Ovary (tissue), 10 donors: ENCODE measurements at places on chromosomes 3 and 15.
A peak's percentile ranks its signal among the peaks of the same experiment; 100 is the strongest.

GRCh38 chr3:182710557-182711157 lies 82.6 kb upstream of the ATP11B start:
- DNase-seq = no peak

GRCh38 chr3:89300981-89301380 lies 193.6 kb downstream of the EPHA3 start:
- DNase-seq = no peak

DNA sequence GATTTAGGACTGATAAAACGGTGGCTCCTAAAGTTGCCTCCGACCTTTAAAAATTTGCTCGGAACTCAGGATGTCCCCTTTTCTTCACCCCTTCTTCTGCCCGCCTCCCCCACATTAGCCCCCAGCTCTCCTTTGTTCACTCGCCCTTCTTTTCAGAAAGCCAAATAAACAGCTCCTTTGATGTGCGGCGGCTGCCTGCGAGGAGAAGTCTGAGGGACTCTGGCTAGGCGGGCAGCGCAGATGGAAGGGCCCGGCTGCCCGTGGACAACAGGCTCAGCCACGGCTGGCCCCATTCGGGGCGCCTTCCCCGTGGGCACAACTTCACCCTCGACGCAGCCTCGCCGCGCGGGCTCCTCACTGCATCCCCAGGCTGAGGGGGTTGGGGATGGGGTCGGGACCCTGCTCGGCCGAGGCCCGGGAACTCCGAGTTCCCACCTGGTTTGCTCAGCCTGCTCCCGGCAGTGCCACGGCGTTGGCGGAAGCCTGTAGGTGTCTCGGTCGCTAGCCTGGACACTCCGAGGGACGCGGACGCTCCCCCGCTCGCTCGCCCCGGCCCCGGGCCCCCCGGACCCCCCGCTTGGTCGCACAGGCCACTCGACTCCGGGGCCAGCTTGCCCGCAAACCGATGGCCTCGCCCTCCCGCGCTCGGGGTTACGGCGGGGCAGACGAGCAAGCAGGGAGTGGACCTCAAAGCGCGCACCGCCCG lies 897 bp upstream of the TLE3 start:
- peak; percentile 75 for DNase-seq

DNA sequence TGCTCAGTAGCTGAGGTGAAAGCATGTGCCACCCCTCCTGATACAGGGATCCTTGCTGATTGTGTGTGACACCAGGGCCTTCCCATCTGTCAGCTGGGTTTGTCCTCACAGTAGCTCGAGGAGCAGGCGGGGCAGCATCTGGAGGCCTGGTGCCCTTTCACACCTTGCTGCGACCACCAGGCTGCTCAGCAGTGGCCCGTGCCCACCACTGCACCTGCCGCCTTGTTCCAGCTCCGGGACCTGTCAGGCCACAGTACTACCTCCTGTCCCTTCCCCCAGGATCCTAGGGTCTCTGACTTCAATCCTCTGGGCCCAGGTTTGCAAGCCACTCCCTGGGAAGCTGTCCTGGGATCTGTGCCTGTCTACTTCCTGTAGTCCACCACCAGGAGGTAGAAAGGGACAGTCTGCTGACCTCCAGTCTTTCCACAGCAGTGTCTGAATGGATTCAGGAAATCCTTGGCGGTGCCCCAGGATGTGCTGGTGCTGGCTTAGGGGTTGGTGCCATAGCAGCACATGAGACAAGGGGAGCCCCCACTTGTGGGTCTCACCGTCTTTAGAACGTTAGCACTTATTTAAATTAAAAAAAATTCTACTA lies 27.5 kb downstream of the APBA2 start:
- no peak for DNase-seq

DNA sequence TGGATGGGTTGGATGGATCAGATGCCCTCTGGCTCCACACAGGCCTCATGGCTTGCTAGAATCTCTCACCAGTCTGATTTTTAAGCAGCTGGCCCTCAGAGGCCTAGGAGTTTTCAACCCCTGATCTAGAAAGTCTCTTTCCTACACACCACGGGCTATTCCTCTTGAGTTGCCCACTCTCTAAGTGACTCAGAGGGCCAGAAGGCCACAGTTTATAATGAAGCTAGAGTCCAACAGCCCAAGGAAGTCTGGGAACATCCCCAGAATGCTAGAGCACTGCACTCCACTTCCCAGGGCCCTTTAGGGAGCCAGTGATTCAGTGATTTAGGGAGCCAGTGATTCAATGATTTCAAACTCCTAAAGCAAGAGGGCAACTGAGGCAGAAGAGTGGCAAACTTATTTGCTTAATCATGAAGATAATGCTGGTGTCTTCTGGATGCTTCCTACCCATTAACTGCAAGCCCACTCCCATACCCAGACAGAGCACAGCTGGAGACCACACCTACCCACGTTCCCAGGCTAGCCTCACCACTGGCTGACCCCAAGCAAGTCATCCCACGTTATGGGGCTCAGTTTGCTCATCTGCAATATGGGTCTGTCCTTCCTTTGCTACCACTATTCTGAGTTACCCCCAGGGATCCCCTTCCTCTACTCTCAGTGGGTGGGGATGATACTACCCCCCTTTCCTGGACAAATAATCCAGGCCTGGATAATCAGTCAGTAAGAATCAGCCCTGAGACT lies 36.7 kb downstream of the ABTB1 start:
- no peak for DNase-seq

- no peak for DNase-seq
Observed at GRCh38 chr3:89270201-89270600, 162.8 kb downstream of the EPHA3 start.

DNA sequence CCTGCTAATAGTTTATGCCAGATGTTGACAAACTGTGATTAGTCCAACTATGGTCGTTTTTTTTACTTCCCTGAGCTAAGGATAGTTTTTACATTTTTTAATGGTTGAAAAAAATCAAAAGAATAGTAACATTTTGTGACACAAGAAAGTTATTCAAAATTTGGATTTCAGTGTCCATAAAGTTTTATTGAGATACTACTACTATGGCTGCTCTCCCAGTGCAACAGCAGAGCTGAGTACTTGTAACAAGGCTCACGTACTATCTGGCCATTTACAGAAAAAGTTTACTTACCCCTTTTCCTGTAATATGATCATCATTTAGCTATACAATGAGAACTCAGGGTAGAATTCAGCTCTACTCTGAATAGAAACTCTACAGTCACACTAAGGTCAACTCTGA lies 11.5 kb upstream of the TMEM62 start:
- no peak for DNase-seq

GRCh38 chr3:182115328-182116015 lies 403.7 kb downstream of the SOX2 start:
- no peak for DNase-seq

GRCh38 chr15:25177955-25178801 lies 223.4 kb downstream of the SNRPN start:
- DNase-seq = peak; percentile 13

DNA sequence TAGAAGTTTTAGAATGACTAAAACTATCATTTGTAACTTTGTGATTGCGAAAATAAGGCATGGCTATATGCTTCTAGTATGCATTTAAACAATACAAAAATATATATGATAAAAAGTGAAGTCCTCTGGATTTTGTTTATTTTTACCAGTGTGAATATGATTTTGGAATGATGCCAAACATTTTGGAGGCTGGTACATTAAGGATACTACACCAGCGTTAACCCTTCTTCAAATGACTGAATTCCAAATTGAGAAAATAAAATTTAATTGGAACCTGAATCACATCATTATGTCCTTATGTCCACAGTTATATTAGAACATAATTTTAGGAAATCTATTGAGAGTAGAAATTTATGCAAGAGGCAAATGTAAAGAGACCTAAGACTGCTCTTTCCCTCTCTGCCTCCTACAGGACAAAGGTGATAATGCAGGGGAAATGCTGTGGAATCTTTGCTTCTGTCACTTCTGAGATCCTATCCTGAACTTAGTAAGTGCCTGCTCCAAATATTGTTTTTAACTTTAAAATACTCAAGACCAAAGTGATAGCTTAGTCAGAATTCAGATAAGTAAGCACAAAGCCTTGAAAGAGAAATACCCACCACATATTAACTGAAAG lies 121.1 kb upstream of the NANOGP8 start:
- no peak for DNase-seq

DNA sequence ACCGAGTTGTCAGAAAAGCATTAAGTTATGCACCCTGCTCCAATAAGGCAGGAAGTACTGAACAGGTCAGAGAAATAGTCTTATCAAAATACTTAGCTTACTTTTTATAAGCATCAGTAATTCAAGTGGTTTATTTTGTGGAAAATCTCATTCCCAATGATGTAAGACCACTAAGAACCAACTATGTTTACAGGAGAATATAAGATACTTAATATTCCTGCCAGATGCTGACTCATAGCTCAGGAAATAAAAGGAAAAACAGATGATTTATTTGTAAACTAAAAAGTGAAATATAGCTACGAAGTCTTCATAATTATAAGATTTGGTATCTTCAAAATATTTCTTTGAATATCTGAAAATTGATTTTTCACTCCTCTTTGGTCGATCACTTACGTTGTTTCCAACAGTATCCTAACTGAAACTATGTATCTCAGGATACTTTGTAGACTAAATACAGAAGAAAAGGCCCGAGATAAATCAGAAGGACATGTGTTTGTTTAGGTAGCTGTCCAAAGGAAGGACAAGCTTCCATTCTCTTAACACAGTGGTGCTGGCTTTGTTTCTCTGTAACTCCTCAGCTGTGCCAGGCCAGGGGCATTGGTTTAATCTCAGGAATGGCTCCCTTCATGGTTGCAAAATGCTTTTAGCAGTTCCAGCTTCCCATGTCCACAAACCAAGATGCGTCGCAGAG lies 295.8 kb downstream of the GBE1 start:
- DNase-seq = no peak

DNA sequence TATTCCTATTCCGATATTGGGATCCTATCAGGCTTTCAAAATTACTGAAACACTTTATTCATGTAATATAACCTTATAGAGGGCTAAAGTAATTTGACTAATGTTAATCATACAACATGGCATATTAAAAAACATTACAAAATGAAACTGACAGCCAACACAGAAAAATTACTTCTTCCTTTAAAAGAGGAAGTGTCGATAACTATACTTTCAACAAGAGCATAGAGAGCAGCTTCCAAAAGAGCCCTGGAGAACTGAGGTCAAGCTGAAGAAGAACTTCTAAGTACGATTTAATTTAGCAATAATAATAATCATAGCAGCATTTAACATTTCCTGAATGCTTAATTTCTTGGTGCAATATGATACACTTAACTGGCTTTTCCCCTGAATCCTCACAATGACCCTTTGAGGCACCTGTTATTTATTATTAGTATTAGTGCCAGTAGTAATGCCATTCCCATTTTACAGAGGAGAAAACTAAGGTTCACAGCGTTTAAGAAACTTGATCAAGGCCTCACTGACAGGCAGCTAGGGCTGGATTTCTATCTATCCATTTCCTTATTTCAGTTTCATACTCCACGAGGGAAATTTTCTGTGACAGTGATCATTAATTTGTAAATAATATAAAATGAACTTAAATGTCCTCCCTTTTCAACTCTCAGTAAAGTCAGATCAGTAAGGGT lies 181.6 kb downstream of the CFAP20DC start:
- no peak for DNase-seq

DNA sequence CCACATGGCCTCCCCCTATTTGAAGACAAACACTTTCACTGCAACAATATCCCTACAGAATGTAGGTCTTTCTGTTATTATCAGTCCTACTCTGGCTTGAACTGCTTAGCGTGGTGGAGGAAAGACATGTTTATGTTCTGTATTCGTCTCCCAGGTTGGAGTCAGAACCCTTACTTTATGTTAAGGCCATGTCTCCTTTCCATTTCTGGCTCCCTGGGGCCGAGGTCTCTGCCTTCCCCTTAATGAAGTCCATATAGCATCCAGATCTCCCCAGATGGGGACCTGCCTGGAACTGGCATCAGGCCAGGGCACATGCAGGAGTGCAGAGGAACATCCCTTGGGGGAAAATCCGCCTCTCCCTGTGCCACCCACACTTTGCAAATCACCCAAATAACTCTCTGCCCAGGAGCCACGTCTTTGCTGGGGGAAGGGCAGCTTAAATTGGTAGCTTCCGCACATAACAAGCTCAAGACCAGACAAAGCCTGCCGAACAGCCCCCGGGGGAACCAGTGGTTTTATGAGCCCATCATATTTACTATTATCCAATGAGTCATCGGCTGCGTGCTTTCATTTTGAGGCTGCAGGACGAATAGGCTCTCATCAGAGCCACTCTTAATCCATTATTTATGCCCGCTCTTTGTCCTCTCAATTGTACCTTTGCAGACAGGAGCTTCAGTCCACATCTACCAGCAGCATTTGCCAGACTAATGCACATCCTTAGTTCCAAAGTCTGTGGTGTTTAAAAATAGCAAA lies 237.0 kb downstream of the UACA start:
- DNase-seq = no peak

DNA sequence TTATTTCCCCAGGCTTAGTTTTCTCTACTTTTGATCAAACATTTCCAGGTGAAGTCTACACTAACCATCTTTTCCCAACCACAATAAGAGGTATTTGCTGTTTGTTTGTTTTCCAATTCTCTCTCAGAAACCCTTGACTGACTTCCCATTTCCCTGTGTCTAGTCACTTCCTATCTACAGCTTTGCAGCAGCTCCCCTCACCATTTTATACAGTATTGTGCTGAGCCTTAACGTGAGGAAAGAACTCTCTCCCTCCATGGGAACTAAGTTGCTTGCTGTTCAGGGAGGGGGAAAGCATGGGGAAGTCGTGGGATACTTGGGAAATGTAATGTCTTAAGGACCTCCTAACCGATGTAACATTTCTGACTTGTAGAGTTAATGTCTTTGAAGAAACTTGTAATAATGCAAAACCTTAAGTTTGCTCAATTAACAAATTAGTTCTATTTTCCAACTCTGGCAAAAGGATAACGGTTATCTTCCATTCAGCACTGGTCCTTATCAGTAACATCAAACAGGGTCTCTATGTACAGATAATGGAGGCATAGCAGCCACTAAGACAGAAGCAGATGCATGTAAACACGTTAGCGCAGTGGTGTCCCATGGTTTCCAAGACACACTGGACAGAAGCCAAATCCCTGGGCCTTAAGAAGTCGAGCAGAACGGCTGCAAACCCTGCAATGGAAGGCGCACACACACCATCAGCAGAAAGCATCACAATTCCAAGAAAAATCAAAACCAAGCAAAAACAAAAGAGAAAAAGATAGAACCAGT lies 39.7 kb downstream of the NPTN start:
- DNase-seq = no peak

DNA sequence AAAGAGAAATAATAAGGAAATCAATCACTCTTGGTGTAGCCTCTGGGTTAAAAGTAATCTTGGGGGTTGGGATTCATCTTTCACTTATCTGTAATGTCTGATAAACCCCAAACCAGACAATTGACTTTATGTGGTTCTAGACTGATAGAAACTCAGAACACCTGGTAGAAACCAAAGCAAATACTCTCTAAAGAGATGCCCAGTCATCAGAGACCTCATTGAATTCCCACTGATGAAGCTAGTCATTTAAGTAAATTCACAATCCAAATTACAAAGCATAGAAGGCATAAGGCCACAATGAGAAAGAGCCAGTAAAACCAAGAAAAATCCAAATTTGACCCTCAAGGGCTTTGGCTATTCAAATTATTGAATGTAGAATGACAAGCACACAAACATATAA lies 250.6 kb downstream of the MBNL1 start:
- DNase-seq = no peak

- DNase-seq = no peak
Observed at GRCh38 chr3:173932624-173933023, 535.1 kb downstream of the NLGN1 start.
